Occipital lobe (tissue), 3 donors: ENCODE measurements at places on chromosomes 2 and 18.

DNA sequence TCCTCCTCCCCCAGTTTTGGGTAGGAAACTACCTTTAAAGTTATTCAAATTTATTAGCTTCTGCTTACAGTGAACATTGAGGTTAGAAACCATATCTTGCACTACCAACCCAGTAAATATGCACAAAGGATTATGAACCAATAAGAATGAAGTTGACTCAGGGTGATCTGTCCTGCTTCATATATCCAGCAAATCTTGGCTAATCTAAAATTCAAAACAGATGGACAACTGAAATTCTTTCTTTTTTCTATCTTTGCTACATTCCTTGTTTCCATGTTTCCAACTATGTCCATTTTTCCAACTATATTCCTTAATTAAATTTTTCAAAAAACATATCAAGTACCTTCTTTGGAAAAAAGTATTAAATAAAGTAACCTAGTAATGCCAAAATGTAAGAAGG is 149.3 kb downstream of the FAM124B start:
- no peak for DNase-seq

DNA sequence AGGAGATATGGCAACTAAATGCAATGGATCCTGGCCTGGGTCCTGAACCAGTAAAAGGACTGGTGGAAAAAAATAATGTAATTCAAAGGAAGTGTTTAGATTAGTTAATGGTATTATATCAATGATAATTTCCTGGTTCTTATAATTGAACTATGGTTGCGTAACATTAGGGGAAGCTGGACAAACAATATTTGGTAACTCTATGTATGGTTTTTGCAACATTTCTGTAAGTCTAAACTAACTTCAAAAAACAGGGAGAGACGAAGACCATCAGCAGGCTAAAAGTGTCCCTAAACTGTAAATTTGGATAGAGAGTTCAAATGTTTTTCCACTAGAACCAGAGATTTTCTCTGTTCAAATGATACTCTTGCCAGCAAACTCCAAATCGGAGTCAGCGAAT is 36.9 kb downstream of the KLF7 start:
- no peak for DNase-seq

- DNase-seq = no peak
Measured at GRCh38 chr2:129642526-129643043, 336.9 kb upstream of the RAB6C start.

- no peak for DNase-seq
Measured at GRCh38 chr2:151200277-151200676, 61.4 kb downstream of the RBM43 start.

DNA sequence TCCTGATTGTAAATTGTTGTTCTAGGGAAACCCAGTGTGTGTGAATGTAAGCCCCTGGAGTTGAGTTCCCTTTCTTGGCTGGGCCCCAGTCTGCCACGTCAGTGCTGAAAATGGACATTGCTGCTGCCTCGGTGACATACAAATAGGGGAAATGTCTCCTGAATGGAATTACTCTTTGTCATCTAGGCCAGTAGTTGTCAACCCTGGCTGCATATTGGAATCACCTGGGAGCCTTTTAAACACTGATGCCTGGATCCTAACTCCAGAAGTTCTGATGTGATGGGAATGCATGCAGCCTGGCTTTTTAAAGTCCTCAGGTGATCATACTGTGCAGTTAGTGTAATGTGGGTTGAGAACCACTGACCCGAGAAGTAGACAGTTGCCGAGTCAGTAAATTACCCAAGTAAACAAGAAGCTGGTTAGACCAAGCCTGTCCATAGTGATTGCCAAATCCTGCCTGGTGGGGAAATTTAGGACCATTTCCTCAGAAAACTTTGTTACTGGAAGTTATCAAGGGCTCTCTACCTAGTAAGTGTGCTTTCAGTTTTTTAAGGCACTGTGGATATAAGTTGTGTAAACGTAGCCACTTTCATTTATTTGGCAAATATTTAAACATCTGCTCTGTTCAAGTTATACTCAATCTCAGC is 27.6 kb upstream of the IL1R1 start:
- no peak for DNase-seq

DNA sequence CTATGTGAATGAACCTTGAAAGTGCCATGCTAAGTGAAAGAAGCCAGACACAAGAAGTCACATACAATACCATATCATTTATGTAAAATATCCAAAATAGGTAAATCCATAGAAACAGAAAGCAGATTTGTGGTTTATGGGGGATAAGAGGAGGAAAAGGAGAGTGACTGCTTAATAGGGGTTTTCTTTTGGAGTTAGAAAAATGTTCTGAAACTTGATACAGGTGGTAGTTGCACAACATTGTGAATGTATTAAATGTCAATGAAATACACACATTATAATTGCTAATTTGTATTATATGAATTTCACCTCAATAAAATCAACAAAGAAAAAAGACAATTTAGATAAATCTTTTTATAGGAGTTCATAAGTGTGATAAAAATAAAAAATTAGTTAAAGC is 37.1 kb downstream of the MEMO1 start:
- DNase-seq = no peak

DNA sequence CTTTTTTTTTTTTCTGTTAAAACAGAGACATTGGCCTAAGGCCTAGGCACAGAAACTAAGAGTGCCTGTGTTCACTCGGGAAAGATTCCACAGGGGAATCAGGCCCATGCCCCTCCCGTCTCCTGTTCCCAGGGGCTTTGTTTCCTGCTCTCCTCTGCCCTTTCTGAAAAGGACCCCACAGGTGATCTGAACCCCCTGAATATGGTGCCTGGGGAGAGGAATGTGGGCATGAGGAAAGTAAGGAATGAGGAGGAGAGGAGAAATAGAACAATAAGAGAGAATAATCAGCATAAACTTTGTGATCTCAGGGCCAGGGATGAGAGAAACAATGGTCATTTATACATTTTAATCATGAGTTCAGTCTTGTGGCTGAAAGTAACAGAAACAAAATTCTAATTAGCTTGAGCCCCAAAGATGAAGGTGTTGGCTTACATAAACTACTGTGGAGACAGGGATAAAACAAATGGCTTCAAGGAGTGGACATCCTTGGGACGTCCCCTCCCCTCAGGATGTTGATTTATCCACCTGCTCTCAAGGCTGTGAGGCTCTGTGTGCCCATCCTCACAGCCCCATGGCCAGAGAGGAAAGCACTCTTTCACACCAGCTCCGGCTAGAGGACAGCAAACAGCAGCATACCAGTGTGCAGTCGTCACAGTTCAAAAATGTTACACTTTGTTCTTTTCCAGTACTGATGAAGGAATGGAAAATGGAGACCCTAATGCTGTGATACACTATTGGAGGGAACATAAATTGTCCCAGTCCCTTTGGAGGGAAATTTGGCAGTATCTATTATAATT is 46.4 kb upstream of the MRPL33 start:
- DNase-seq = no peak

DNA sequence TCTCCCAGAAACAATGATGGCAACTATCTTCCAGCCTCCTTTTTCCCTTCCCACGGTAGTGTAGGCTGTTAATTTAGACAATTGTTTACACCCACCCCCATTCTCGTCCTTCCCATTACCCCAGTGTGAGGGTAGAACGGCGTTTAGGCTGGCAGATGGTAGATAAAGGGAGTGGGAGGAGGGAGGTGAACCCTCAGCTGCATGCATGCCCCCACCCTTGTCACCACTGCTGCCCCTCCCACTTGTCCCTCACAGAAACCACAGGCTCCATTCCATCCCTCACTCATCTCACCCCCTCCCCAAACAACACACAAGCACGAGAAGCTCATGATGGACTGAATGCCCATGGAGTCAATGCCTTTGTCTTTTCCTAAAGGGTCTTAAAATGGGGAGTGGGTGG is 107.9 kb upstream of the PARD3B start:
- DNase-seq = no peak

DNA sequence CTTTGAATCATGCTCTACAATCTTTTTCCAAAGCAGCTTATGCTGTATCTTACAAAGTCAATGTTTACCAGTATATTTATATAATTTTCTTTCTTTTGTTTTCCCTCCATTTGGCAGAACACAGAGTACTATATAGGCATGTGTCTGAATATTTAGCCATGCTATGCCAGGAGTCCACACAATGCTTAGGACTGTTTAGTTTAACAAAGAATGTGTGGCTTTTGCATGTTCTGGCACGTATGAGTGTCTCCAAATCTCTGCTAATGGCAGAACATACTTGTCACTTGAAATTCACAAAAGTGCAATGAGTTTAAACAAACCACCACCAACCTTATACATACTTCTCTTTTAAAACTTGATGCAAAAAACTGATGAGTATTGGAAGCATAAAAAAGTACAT is 268.0 kb downstream of the NR4A2 start:
- no peak for DNase-seq

GRCh38 chr2:217599906-217600305 is 402.9 kb downstream of the TNS1 start:
- DNase-seq = peak; percentile 28

- DNase-seq = no peak
Measured at GRCh38 chr18:47296462-47296861, 45.0 kb upstream of the SKOR2 start.

GRCh38 chr2:96248624-96249023 is 17.2 kb downstream of the TMEM127 start:
- DNase-seq = no peak

GRCh38 chr18:35368595-35368994 is 8.5 kb downstream of the ZNF396 start:
- no peak for DNase-seq

- no peak for DNase-seq
Measured at GRCh38 chr2:120720746-120721375, 14.8 kb upstream of the GLI2 start.

DNA sequence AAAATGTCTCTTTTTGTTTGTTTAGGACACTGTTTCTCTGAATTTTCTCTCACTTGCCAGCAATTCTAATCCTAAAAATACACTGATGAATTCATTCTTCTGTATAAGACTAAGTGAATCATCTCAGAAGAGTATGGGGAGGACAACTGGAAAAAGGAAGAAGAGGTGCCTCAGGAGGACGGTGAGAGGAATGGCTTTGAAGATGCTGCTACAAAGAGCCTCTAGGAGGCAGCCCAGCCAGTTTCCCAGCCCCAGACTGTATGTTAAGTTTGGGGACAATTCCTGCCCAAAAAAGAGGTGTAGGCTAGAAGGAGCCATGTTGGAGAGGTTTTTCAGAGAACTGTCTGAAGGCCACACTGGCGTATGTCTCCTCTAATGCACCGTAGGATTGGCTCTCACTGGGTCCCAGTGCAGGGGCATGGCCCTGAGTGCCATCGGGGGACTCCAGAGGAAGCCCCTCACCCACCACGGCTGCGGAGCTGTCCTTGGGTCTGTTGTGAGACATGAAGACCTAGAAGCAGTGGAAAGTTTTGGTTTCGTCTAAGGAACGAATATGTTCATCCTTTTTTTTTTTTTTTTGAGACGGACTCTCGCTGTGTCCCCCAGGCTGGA is 3.1 kb upstream of the SDC1 start:
- DNase-seq = no peak

DNA sequence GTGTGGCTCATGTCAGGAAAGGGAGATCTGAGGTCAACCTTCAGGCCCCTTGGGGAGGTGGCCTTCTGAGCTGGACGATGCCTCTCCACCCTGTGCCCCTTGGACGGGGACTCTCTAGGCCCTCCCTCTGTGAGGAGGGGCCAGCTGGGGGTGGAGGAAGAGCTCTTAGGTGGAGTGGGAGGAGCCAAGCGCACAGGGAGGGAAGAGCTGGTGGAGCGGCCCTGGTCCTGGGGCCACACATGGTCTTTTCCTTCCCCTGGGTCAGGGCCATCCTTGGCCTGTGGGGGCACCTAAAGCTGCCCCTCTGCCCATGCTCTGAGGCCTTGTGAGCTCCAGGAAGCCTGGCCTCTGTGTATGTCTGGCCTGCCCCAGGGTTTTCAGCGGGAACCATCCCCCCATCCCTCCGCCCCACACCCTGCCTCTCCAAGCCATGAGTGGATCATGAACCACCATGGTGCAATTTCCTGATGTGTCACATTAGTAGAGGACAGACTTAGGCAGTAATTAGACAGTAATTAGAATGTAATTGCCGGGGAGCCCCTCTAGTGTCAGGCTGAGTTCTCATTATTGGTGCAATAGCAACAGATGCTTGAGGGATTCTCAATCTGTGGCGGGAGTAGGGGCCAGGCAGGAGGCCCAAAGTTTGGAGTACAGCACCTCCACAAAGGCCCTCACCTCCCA is 63.0 kb downstream of the GLI2 start:
- no peak for DNase-seq

GRCh38 chr18:9516437-9517064 is 41.2 kb downstream of the RALBP1 start:
- DNase-seq = no peak

DNA sequence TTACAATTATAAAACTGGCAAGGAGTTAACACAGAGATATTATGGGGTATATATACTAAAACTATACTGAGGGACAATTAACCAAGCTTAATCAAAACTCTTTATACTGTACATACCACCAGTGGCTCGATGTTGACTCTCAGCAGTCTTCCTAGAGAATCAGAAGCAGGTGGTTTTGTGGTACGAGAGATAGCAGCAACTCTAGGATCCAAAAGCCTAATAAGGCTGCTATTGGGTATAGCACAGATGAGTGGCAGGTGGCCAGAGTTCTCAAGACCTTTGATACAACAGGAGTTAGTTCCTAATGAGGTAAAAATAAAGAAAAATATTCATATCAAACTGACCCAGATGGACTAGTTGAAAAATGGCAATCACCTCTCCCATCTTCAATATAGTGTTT is 45.5 kb upstream of the COL5A2 start:
- DNase-seq = no peak

DNA sequence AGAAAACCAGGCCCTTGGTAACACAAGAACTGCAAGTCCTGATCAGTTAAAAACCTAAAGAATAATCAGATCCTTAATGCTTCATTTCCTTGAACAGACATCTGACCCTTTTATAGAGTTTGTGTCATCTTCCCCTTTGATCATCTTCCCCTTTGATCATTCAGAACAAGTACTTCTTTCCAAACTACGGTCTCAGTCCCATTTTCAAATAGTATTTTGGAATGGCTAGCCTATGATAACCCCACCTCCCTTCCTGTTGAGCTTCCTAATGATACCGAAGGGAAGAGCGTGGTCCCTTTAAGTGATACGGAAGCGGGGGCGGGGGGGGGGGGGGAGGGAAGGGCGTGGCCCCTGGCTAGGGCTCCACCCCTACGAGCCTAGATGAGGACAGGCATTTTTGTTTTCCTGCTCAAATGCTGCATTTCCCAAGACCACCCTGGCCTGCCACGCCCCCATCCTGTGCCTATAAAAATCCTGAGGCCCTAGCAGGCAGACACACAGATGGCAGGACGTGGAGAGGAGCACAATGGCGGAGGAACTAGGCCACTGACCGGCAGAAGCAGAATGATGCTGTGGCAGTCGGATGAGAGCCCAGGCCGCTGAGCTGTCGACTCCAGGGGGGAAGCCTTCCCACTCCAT is 24.1 kb upstream of the CHRNA1 start:
- no peak for DNase-seq

GRCh38 chr2:141490886-141491285 is 639.9 kb downstream of the LRP1B start:
- no peak for DNase-seq
